M059J (cell line): ENCODE measurements at places on chromosomes 4 and X. TPM values are rescaled to one million over a fixed set of nuclear protein-coding genes. Genes with fewer than 3 reads are reported as not detected.

DNA sequence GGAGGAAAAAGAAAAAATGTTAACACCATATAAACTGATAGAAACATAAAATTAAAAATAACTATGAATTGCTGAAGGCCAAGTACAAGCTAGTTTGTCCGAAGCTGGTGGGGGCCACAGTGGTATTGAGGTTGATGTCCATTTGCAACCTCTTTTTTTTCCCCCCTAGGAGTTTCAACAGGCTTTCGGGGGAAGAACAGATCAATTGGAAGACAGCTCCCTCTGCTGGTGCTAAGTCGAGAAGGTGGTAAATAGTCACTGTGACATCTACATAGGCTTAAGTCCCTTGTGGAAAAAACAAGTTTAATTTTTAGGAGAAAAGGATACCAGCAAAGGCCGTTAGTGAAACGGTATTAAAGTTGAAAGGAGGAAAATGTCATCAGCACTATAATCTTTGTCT lies 115.7 kb upstream of the ZXDA start:
- DNase-seq, result peak; percentile 48

CENPVL2 gene
- not detected in 2 replicates for total RNA-seq

UBL4A gene
- 74.0 and 101 TPM in 2 replicates for total RNA-seq

SLC7A11 gene
- total RNA-seq, result 7.8 and 9.2 TPM in 2 replicates

GAGE12F gene
- not detected in 2 replicates for total RNA-seq

DNA sequence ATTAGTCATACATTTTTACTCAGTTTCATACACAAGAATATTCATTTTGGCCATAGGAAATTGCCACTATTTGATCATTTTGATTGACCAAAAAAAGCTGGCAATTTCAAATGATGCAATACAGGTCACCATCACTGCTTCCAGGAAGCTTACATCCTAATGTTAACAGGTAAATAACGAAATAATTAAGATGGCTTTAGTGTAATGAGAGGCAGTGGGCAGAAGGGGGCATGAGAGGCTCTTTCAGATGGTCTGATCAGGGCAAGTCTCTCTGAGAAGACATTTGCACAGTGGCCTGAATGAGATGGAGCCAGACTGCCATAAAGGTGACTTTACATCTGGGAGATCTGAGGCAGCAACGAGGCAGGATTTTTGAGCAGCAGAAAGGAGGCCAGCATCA lies 170.7 kb downstream of the SLIT2 start:
- peak; percentile 60 for DNase-seq

TLR2 gene
- total RNA-seq, result 4.8 and 6.3 TPM in 2 replicates

SMPX gene
- total RNA-seq, result 0.42 TPM in 1 of 2 replicates, not detected in the other

EGFL6 gene
- not detected in 2 replicates for total RNA-seq

DNA sequence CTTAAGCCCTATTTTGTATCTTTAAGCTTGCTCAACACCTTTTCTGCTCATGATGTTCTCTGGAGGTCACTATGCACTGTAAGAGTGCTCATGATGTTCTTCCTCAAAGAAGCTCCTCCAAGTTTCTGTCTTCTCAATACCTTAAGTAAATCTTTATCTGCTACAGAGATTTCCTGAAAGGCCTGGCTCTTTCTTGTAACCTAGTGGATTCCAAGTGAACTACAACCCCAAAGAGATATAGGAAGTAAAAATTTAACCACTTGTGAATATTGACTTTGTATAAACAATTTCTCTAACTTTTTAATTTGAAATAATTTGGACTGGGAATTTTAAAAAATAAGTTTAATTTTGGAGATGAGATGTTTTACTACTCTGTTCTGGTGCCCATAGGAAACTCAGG lies 39.3 kb upstream of the XK start:
- DNase-seq, result no peak

DNA sequence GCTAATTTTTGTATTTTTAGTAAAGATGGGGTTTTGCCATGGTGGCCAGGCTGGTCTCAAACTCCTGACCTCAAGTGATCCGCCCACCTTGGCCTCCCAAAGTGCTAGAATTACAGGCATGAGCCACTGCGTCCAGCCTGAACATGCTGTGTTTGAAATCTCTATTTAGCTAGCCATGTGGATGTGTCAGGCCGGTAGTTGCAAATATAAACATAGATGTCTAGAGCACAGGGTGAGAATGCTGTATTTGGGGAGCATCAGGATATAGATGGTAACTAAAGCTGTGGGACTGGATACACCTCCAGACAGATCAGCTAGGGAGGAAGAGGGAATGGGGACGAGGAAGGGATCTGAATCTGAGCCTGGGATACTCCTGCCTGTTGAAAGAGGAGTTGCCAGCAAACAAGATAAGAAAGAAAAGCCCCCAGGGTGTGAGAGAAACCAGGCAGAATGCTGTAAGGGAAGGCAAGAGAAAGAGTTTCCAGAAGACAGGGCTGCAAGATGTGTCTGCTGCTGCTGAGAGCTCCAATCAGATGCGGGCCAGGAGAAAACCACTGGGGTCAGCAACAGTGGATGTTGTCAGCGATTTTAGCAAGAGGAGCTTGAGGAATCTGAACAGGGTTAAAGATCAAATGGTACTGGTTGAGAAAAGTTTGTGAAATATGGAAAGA lies 177.4 kb downstream of the PALLD start:
- DNase-seq, result no peak

DNA sequence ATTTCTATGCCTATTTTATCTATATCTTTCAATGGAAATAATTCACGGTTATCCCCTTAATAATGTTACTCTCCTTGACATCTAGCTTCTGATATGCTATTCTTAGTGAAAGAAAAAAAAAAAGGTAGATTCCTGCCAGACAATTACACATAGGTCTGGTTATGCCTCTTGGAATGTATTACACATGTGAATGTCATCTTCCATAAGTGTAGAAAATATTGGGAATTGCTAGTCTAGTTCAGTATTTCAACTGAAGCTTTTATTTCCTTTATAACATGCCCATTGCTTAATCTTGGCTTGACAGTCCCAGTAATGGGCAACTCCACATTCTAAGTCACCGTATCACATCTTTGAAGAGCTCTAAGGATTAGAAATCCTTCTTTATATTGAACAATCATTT lies 25.4 kb upstream of the PPP1R2C start:
- peak; percentile 13 for DNase-seq

ENOPH1 gene
- 32.8 and 48.3 TPM in 2 replicates for total RNA-seq

GPRIN3 gene
- 0.05 and 0.25 TPM in 2 replicates for total RNA-seq

GRCh38 chrX:131068945-131069719 lies 11.0 kb downstream of the ARHGAP36 start:
- DNase-seq, result peak; percentile 34

PCDH19 gene
- 0.12 and 0.81 TPM in 2 replicates for total RNA-seq

DNA sequence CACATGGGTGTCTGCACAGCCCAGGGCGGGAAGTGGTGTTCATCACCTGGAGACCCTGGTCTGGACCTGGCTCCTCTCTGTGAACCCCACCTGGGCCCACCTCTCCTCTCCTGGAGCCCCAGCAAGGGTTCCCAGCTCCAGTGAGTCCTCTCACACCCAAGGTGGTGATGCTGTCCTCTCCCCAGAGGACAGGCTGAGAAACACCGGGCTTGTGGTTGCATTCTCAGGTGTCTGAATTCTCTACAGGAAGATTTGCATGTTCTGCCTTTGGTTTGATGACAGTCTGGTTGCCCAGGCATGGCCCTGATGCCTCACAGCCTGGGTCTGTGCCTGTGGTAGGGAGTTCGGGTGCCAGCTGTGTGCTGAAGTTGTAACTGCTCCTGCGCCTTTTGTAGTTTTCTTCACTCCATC lies 3.8 kb downstream of the MAEA start:
- DNase-seq, result no peak

- no peak for DNase-seq
Observed at GRCh38 chr4:127968586-127968985, 3.4 kb downstream of the ABHD18 start.

- no peak for DNase-seq
Observed at GRCh38 chr4:149158817-149159216, 656.8 kb downstream of the IQCM start.

DNA sequence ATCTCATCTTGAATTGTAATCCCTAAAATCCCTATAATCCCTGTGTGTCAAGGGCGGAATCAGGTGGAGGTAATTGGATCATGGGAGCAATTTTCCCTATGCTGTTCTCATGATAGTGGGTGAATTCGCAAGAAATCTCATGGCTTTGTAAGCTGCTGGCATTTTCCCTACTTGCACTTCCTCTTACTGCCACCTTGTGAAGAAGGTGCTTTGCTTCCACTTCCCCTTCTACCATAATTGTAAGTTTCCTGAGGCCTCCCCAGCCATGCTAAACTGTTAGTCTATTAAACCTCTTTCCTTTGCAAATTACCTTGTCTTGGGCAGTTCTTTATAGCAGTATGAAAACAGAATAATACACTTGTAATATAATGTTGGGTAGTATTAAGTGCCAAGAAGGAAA lies 1087.4 kb upstream of the SLIT2 start:
- no peak for DNase-seq

DNA sequence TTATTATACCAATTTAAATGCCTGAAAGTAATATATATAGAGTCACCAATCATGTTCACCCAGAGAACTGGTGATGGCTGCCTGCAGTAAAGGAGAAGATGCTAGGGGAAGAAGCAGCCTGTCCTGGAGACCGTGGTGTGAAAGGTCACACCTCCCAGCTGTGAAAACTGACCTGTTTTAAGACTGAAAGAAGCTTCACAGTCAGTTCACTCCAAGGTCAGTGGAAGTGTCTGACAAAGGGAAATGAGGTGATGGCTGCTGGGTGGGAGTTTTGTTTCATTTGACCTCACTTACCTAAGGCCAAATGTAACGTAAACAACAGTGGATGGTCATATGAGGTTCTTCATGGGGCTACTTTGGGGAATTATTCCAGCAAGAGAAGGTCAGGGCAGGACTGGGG lies 352.1 kb upstream of the GATB start:
- no peak for DNase-seq

DNA sequence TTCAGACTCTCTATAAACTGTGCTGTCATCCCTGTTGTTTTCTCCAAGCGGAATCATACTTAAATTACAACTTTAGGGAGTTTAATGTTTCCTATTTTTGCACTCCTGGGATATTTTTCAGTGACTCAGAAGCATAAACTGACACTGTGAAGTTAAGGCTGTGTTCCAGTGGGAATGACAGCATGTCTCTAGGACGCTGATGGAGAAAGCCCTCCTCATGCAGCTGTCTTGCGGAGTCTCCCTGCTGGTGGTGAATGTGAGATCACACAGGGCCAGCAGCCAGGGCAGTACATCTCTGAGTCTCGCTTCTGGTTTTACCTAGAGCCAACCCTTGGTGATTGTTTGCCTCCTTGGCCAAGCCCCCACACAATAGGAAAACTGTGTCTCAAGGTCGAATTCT lies 53.3 kb downstream of the NFKB1 start:
- peak; percentile 42 for DNase-seq

SPANXC gene
- total RNA-seq, result 5.8 and 13.3 TPM in 2 replicates

- DNase-seq, result no peak
Observed at GRCh38 chr4:139137763-139138162, 39.3 kb downstream of the ELF2 start.

DMRTC1 gene
- not detected in 2 replicates for total RNA-seq

- DNase-seq, result no peak
Observed at GRCh38 chr4:60366661-60367060, 833.5 kb upstream of the ADGRL3 start.
